ENCODE measurements at places on chromosomes 5 and 9.

DNA sequence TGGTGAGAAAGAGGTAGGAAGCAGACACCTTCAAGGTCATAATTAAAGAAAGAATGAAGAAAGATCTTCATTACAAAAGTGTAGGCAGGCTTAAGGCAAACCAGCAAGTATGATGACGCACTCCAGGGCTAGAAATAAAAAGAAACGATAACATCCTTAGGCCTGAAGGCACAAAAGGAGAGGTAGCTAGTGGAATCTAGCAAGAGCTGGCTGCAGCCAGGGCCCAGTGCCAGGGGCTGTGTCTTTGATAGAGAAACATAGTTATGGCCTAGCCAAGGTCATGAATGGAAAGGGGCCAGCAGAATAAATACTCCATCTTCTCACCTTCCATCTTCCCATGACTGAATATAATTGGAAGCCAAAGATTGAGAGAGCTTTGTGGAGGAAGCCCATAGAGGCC is 6.8 kb upstream of the SH3TC2 start:
- DNase-seq, result no peak

- no peak for DNase-seq
Observed at GRCh38 chr5:160312134-160312959, at the start of gene CCNJL. Gene CCNJL, minus strand, starts transcription at chr5:160312564. Its CDS starts 641 bp downstream, at chr5:160311923.

DNA sequence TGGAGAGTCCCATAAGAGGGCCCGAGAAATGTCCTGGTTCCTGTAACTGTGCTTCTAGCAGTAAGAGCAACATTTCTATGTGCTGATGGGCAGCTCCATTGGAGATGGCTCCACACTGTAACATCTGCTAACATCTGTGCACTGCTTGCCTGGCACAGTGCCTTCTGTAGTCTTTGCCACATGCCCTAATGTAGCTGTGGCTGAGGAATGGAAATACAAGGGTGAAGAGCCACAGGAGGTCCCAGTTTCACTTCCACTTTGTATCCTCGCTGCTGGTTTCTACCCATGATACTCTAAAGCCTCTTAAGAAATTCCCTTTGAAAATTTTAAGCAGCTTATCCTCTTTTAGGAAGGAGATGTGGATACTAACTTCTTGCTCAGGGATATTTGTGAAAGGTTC is 97.4 kb downstream of the HOMER1 start:
- DNase-seq, result no peak

DNA sequence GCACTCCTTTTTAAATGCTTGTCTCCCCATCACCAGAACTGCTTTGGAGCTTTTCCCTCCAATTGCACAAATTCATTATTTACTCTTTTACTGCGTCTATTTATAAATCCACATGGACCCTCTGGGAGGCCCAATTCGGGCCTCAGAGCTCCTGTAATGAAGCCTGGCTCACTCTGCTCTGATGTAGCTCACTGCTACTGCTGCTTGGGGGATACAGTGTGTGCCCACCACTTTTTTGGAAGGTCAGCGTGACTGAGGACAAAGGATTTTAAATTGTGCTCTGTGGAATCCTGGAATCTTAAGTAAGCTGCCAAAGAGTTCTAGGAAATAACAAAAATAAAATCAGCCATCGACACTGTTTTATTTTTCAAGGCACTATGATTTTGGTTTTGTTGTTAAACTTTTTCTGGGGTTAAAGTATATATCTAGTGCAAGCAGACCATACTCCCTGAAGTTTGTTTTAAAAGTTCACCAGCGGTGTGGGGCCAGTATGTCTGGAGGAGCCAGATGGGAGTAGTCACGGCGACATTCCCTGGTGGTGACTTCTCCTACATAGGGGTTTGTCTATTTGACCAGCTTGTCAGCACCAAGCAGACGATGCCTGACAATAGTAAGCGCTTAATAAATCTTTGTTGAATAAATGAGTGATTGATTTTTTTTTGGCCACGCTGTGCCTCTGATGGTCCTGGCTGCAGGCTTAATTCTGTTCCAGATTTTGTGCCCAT is 142.8 kb downstream of the TMEM38B start:
- no peak for DNase-seq

- no peak for DNase-seq
Observed at GRCh38 chr9:135471791-135472640, 7.6 kb upstream of the PPP1R26 start.

DNA sequence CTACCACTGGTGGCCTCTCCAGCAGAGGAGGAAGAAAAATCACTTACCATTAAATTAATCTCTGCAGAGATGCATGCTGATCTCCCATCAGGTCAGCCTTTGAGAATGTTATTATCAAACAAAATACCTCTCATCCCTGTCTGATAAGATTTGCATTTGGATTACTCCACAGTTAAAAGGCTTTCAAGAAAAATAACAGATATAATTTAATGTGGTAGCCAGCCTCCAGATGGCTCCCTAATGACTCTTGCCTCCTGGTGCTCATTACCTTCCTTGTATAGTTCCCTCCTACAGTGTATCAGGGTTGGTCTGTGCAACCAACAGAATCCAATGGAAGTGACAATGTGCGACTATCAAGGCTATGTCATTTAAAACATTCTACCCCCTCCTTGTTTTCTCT is 63.6 kb upstream of the TNPO1 start:
- no peak for DNase-seq

- no peak for DNase-seq
Observed at GRCh38 chr5:151497391-151498002, 50.1 kb downstream of the SLC36A1 start.

GRCh38 chr9:69086312-69086711 is 50.8 kb downstream of the FXN start:
- no peak for DNase-seq

DNA sequence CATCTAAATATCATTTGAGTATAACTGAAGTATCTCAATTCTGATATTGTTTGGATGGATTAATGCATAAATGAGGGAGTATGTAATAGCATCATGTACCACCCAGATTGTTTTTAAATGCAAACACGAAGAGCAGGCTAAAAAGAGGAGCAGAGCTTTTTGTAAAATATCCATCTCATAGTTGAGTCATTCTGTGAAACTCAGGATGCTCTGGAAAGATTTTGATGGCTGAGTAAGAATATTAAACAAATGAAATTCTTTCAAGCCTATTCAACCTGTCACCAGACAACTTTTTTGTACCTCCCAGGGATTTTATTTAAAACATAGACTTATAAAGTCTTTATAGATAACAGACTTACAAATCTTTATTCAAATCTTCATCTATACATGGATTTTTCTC is 625.9 kb downstream of the TLE4 start:
- no peak for DNase-seq

- DNase-seq, result no peak
Observed at GRCh38 chr5:54045077-54045792, 265.1 kb downstream of the ARL15 start.

DNA sequence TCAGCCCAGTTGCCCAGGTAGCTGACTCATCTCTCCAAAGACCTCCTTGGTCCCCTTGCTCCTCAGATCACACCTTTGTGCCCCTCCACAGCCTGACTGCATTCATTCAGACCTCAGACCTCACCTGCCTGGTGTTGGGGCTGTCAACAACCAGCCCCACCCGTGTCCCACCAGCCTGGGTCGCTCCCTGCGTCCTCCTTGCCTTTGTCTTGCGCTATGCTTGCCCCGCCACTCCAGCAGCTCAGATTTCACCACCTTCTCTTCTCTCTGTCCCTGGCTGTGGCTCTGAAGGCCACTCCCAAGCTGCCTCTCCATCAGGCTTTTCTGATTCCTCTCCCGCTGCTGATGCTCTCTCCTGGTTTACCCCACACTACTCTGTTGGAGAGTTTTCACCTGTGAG is 103.5 kb downstream of the MVB12B start:
- no peak for DNase-seq

- DNase-seq, result no peak
Observed at GRCh38 chr5:36035696-36036095, 31.0 kb downstream of the UGT3A2 start.

- no peak for DNase-seq
Observed at GRCh38 chr9:124716808-124717207, 54.3 kb downstream of the NR6A1 start.

Measured in activated T-cell treated with anti-CD3 and anti-CD28 coated beads for 1 hour (primary cell).